Peyer's patch (tissue), 4 donors: ENCODE measurements at places on chromosomes 11 and 22. TPM values are rescaled to one million over a fixed set of nuclear protein-coding genes. Genes with fewer than 3 reads are reported as not detected.

DNA sequence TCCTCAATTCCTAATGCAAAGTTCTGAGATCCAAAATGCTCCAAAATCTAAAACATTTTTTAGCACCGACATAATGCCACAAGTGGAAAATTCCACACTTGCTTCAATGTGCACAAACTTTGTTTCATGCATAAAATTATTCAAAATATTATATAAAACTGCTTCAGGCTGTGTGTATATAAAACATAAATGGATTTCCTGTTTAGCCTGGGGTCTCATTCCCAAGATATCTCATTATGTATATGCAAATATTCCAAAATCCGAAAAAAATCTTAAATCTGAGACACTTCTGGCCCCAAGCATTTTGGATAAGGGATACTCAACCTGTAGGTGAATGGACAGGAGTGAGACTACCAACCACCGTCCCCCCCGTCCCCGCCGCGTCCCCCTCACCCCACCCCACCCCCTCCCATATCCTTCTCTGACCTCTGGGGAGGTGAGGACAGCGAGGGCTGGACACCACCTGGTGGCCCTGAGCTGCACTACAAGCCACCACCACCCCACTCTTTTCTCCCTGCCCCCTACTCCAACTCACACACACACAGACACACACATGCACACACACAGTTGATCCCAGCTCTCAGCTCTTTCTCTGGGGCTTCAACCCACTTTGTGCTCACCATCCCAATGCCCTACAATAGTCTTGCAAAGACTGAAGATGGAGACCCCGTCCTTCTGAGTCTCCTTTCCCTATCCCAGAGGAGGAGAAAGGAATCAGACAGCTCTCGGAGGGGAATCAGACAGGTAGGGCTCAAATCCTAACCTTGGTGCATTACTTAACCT, 101.0 kb downstream of the PDE2A start:
- DNase-seq: peak; percentile 51
- no peak overlapping the region for H3K27ac ChIP-seq
- no peaks in the 10 kb centered on the region for H3K27me3 ChIP-seq
- H3K4me1 ChIP-seq: no peaks in the 10 kb centered on the region

GRCh38 chr11:107834995-107835394, 23.6 kb downstream of the SLC35F2 start:
- no peaks in the 10 kb centered on the region for H3K27me3 ChIP-seq
- H3K36me3 ChIP-seq: no peaks in the 10 kb centered on the region
- H3K4me3 ChIP-seq: no peak overlapping the region
- no peak for DNase-seq
- no peak overlapping the region for H3K27ac ChIP-seq

GRCh38 chr11:92929246-92929645, 40.2 kb upstream of the MTNR1B start:
- H3K36me3 ChIP-seq: no peaks in the 10 kb centered on the region
- H3K4me1 ChIP-seq: no peaks in the 10 kb centered on the region
- DNase-seq: no peak
- no peak overlapping the region for H3K4me3 ChIP-seq

- H3K27me3 ChIP-seq: no peaks in the 10 kb centered on the region
- no peak overlapping the region for H3K27ac ChIP-seq
- H3K36me3 ChIP-seq: no peaks in the 10 kb centered on the region
- peaks cover 11% of the 10 kb centered on the region for H3K4me1 ChIP-seq
These were observed 28.5 kb downstream of the ARHGAP1 start for GRCh38 chr11:46671958-46672315.

- no peak overlapping the region for H3K4me3 ChIP-seq
- no peaks in the 10 kb centered on the region for H3K36me3 ChIP-seq
- H3K27me3 ChIP-seq: no peaks in the 10 kb centered on the region
- no peaks in the 10 kb centered on the region for H3K4me1 ChIP-seq
- peak overlapping the region; percentile 15 for H3K27ac ChIP-seq
These were observed 6.8 kb upstream of the INSC start for GRCh38 chr11:15107730-15108515.

DNA sequence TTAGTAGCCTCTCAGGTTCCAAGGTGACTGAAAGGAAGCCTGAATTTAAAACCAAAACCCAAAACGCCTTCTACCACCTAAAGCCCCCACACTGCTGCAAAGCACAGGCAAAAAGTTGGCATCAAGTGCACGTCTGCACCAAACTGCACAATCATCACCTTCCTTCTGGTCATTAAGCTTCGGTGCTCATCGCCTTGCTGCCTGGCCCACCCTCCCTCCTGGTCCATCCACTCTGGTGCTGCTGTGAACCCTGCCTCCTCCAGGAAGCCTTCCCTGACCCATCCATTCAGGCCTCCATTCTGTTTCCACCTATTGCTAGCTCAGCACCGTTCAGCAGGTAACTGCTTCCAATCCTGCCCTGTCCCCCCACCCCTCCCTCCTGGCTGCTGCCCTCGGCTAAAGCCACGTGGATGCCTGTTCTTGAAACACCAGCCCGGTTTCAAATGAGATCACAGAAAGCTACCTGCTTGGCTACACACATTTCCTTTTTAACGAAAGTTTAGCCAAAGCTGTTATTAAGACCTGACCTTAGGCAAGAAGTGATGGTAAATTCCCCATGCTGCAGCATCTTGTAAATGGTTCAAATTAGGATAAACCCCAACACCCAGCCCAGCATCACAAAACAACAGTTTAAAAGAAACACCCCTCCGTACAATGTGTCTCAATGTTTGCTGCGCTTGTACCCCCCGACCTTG, 53.8 kb upstream of the CD5 start:
- no peaks in the 10 kb centered on the region for H3K4me1 ChIP-seq
- no peak for DNase-seq
- H3K36me3 ChIP-seq: no peaks in the 10 kb centered on the region
- H3K4me3 ChIP-seq: no peak overlapping the region
- no peaks in the 10 kb centered on the region for H3K27me3 ChIP-seq

DNA sequence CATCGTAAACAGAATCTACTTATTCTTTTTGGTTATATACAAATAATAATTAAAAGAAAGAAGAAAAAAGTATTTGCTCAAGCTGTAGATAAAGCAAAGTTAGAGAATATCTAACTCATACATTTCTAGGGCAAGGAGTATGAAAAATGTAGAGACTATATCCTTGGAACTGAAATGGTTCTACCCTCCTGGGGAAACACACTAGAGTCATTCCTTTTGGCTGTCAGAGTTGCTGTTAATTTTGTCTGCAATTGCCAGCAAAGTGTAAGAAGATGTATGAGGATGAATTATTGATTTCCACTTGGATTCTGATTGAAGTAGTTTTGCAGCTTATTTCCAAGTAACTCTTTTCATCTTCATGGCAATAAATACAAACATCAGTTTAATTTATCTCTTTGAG, 69.1 kb downstream of the SLC17A6 start:
- H3K4me1 ChIP-seq: no peaks in the 10 kb centered on the region
- no peak overlapping the region for H3K27ac ChIP-seq
- H3K36me3 ChIP-seq: no peaks in the 10 kb centered on the region
- H3K4me3 ChIP-seq: no peak overlapping the region
- no peaks in the 10 kb centered on the region for H3K27me3 ChIP-seq
- no peak for DNase-seq

GRCh38 chr11:69292221-69292648, 1.7 kb upstream of the MYEOV start:
- no peak overlapping the region for H3K4me3 ChIP-seq
- no peaks in the 10 kb centered on the region for H3K36me3 ChIP-seq
- no peak overlapping the region for H3K27ac ChIP-seq
- H3K4me1 ChIP-seq: peaks cover 44% of the 10 kb centered on the region

GRCh38 chr11:14636119-14636518, 7.5 kb upstream of the PDE3B start:
- no peaks in the 10 kb centered on the region for H3K27me3 ChIP-seq
- no peak overlapping the region for H3K4me3 ChIP-seq
- no peaks in the 10 kb centered on the region for H3K4me1 ChIP-seq
- no peak for DNase-seq

GRCh38 chr11:2577991-2578928, 121.5 kb downstream of the KCNQ1OT1 start:
- H3K36me3 ChIP-seq: no peaks in the 10 kb centered on the region
- H3K4me3 ChIP-seq: no peak overlapping the region
- DNase-seq: peak; percentile 44
- no peaks in the 10 kb centered on the region for H3K4me1 ChIP-seq

GRCh38 chr11:63589000-63589399, 25.2 kb downstream of the PLAAT3 start:
- no peak overlapping the region for H3K27ac ChIP-seq
- no peaks in the 10 kb centered on the region for H3K4me1 ChIP-seq
- H3K36me3 ChIP-seq: no peaks in the 10 kb centered on the region
- H3K4me3 ChIP-seq: no peak overlapping the region

The KRTAP5-11 gene
- not detected for total RNA-seq

The NAALAD2 gene
- total RNA-seq: 1.7 TPM

The SUSD2 gene
- 332 TPM for total RNA-seq

The FAM227A gene
- not detected for total RNA-seq

The OR52H1 gene
- total RNA-seq: not detected

The UPK2 gene
- not detected for total RNA-seq

The PPM1F gene
- 26.1 TPM for total RNA-seq

The VWA5A gene
- 46.2 TPM for total RNA-seq
